CD4-positive, alpha-beta T cell treated with Interleukin-2 at 100 ng/mL for 4 hours (primary cell): ENCODE measurements at places on chromosomes 13 and 19.

GRCh38 chr13:43206838-43207237 lies 183.5 kb downstream of the DNAJC15 start:
- no peak for DNase-seq

- DNase-seq = no peak
Observed at GRCh38 chr19:15874821-15875474, 22.9 kb downstream of the CYP4F2 start.

DNA sequence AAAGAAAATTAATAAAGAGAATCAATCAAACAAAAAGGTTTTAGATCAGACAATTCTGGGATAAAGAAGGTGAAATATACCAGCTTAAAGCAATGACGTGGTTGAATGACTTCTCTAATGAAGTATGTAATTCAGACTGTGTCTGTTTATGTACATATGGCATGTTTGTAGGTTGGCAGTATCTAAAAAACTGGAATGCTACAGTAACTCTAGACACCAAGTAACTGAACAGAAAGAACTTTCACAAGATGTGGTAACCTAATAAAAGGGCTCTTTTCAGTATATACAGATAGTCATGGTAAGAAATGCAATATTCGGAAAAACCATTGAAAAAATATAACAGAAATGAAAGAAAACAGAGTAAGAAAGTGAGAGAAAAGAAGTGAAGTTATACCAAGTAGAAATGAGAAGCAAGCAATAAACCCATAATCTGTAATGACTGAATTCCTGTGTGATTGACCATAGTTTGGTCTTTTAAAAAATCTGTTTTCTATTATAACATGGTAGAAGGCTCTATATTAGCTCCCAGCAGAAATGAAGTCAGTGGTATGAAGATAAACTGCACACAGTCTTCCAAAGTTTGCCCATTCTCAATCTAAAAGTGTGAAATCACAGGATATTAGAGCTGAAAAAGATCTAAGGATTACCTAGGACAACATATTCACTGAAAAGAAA lies 31.4 kb downstream of the ELF1 start:
- DNase-seq = no peak

GRCh38 chr13:41791056-41791455 lies 169.9 kb downstream of the VWA8 start:
- DNase-seq = no peak
